ENCODE measurements at places on chromosomes 11 and 22. TPM values are rescaled to one million over a fixed set of nuclear protein-coding genes. Genes with fewer than 3 reads are reported as not detected.

The TPBGL gene
- total RNA-seq: not detected

The LRRC55 gene
- total RNA-seq: 0.08 TPM

The C11orf21 gene
- total RNA-seq: 0.08 TPM

The TRIM49C gene
- not detected for total RNA-seq

The OR8G1 gene
- total RNA-seq: not detected

The CHRDL2 gene
- 2.0 TPM for total RNA-seq

The MUC6 gene
- total RNA-seq: not detected

The OR52I2 gene
- total RNA-seq: not detected

The C22orf23 gene
- total RNA-seq: not detected

The GNAZ gene
- 0.76 TPM for total RNA-seq

The CEP126 gene
- 1.2 TPM for total RNA-seq

The NAV2 gene
- total RNA-seq: 17.0 TPM

The C11orf65 gene
- total RNA-seq: 0.36 TPM

The PDE2A gene
- 6.0 TPM for total RNA-seq

The KRTAP5-5 gene
- not detected for total RNA-seq

The BAIAP2L2 gene
- 4.5 TPM for total RNA-seq

The TTC9C gene
- 13.5 TPM for total RNA-seq

Measured in esophagus mucosa (tissue), 1 donor.